NCI-H1417 (cell line): ENCODE measurements at places on chromosomes 3 and 15.

GRCh38 chr3:123156276-123156995 is 45.3 kb upstream of the SEC22A start:
- DNase-seq, result no peak

DNA sequence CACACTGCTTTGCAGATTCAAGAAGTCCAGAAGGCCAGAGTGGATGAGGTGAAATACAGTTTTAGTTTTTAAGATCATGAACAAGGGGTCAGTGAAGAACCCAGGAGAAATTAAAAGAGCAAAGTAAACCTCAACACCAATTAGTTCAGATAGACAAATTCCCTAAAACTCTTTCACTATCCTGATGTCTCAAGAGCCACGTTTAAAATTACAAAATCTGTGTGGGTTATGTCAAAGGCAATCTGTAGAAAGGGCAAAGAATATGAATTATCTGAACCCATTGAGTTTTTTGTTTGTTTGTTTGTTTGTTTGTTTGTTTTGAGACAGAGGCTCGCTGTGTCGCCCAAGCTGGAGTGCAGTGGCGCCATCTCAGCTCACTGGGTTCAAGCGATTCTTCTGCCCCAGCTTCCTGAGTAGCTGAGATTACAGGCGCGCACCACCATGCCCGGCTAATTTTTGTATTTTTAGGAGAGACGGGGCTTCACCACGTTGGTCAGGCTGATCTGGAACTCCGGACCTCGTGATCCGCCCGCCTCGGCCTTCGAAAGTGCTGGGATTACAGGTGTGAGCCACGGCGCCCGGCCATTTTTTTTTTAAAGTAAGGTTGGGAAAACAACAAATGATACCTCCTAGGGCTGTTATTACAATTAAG is 32.1 kb upstream of the ST3GAL6 start:
- no peak for DNase-seq

- DNase-seq, result no peak
These were observed 48.3 kb downstream of the MRPL3 start for GRCh38 chr3:131454501-131454900.

DNA sequence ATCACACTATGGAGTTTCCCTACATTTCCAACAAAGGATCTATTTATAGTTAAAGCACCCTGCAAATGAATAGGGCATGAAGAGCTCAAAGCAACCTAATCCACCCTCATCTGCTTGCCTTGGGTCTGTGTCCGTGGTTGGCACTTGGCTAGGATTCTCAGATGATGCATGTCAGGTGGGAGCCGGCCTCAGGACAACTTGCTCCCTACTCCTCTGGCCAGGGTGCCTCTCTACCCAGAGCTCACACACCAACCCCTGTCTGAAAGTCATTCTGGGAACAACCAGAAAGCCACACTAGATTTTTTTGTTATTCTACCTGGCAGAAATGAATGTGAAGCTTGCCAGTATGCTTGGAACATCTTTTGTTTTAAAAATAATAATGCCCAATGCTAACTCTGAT is 13.2 kb downstream of the ARHGEF3 start:
- peak; percentile 17 for DNase-seq

- DNase-seq, result no peak
These were observed 213.0 kb downstream of the PTPRG start for GRCh38 chr3:61774279-61774890.

GRCh38 chr15:29268706-29269484 is 727 bp downstream of the NSMCE3 start:
- DNase-seq, result no peak

- no peak for DNase-seq
These were observed 424.8 kb downstream of the LPP start for GRCh38 chr3:188578576-188579363.

DNA sequence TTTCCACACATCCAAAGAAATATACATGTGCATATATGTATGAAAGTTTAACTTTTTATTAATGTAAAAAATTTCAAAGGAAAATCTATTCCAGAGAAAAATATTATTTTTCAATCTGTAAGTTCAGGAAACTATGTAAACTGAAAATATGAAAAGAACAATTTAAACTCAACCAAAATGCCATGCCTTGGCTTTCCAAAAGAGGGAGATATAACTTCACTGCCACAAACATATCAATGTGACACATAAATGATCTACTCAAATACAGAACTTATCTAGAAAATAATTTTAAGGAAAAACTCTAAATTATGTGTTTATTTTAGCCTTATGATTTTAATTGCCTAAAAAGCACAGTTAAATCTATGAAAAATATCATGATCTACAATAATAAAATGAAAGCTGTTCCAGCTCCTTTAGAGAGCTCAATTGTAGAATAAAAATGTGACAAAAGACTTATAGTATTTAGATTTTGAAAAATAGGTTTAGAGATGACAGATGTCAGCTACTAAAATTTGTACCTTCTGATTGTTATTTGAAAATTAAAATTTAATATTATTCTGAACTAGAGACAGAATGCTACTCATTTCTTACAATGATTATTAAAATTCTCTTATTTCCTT is 94.8 kb downstream of the GBE1 start:
- peak; percentile 1 for DNase-seq

DNA sequence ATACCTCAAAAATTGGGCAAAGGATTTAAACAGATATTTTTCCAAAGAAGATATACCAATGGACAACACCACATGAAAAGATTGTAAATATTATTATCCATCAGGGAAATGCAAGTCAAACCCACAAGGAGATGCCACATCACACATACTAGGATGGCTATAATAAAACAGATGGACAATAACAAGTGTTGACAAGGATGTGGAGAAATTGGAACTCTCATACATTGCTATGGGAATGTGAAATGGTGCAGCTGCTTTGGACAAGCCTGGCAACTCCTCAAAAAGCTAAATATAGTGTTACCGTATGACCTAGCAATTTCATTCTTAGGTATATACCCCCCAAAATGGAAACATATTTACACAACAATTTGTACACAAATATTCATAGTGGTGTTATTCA is 59.3 kb downstream of the PPCDC start:
- no peak for DNase-seq

GRCh38 chr15:101206176-101206591 is 45.7 kb downstream of the CHSY1 start:
- DNase-seq, result no peak

GRCh38 chr3:30480587-30480986 is 125.8 kb upstream of the TGFBR2 start:
- no peak for DNase-seq

DNA sequence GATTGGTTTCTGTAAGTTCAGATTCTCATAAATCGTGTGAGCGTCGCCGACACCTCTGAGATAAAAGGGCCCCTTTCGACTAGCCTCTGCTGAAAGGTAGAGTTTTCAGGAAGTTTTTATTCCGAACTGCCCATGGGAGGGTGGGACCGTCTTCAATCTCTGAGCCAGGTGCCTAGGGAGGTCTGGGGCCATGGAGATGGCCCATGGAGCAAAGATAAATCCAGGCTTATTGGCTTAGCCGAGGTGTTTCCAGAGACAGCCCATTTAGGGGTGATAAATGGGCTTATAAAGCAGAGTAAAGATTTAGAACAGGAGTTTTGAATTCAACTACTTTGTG is 442 bp downstream of the QTRT2 start:
- no peak for DNase-seq

DNA sequence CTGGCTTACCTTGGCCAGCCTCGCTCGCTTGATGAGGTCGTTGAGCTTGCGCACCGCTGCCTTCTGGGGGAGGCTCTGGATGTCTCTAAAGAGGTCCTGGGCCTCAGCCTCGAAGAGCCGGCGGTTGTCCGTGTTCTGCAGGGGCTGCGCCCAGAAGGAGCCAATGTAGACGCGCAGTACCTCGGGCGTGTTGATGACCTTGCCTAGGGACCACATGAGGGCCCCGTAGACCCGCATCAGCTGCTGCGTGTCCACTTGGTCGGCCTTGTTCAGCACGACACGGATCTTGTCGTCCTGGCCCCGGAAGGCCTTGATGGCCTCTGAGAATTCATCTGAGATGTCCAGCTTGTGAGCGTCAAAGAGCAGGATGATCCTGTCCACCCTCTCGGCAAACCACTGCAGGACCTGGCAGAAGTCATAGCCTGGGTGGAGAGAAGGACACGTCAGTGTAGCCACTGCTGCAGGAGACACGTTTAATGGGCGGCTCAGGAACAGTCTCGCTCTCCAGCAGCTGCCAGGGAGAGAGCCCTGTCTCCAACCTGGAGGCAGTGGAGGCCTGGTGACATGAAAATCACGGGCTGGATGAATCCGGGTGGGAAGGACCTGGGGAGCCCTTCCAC is 25.5 kb upstream of the SPTBN5 start:
- DNase-seq, result no peak

DNA sequence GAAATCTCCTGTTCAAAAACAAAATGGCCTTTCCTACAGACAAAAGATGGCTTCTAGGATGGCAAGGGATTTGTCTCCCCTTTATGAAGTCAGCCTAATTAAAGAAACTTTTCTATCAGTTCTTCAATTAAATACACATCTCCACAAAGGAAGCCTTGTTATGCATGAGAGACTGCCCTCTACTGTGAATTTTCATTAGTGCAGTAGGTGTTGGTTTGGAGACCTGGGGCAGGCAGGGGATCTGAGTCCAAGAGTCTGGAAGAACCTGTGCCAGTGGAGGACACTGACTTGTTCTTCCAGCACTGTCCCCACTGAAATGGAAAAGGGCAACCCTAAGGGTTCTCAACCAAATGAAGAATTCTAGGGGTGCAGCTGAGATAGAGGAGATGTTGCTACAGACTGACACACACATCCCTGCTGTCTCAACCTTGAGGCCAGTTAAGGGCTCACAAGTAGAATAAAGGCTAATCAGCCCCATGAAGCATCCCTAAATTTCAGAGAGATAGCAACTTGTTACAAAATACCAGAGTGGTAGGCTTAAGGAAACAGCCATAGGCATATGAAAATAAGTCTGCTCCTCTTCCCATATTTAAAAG is 174.0 kb upstream of the PRICKLE2 start:
- DNase-seq, result peak; percentile 68

- DNase-seq, result no peak
These were observed 57.2 kb downstream of the PPP2R3A start for GRCh38 chr3:136022529-136023263.

- DNase-seq, result no peak
These were observed 23.9 kb downstream of the PLA2G4D start for GRCh38 chr15:42070279-42070975.

DNA sequence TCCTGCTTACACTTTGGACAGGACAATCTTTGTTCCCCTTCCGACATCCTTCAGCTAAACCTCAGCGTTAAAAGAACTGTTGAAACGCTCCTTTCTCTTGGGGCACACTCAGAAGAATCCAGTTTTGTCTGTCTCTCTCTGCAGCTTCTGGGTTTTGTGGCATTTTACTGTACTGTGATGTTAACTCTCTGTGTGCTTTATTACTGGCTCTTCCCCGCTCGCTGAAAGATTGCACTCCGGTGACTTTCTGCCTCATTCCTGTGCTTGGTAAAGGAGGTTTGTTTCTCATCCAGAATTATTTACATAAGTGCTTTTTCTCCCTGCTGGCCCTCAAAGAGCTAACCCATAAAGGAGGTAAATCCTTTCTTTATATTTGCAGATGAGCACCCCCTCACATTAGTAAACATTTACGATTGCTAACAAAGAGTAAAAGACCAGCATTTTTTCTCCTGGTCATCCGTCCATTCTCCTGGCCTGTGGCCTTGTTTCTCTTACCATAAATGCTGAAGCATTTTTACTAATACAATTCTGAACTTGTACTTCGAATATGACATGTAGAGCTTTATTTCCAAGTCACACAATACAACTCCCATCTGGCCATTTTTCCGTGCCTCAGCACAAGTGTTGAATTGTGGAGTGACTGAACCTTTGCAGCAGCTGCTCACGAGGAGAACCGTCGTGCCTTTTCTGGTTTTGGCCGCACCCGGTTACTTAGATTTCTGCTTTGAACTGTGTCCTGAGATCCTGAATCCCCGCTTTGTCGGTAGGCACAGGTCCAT is 69.3 kb upstream of the RPL35A start:
- no peak for DNase-seq

GRCh38 chr3:37726525-37727290 is 135.0 kb upstream of the CTDSPL start:
- no peak for DNase-seq

GRCh38 chr15:20348291-20348899 is 193.2 kb downstream of the GOLGA6L6 start:
- DNase-seq, result no peak

GRCh38 chr15:81284256-81285031 is 39.5 kb downstream of the STARD5 start:
- no peak for DNase-seq

DNA sequence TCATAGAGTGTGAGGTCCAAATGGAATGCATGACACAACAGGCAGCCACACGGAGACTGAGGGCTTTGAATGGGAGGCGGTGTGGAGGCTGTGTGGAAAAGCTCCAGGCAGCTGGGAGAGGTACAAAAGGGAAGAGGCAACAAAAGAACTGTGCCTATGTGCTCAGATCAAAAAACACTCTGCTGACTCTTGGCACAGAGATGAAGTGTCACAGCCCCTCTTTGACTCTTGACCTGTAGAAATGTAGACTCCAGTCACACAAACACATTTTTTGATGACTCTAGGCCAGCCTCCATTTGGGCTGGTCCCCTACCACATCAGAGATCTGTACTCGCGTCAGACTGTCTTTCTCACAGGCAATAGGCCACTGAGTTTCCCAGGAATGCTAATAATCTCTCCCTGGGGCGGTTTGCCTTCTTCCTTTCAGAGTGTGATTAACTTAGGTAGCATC is 456.0 kb downstream of the TUSC7 start:
- DNase-seq, result no peak

DNA sequence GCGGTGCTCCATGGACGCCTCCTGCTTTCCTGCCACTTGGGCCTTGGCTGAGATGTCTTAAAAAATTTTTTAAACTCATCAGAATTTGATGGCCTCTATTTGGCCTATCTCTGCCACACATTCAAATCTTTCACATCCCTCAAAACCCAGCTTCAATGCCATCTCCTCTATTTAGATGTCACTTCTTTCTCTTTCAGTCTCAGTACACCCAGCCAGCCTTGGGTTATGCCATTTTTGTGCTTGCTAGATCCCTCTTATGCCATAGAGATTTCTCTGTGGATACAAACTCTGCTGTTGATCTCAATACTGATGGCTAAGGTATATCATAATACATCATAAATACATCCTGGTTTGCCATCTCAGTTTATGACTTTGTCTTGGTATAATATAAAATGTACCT is 222.3 kb upstream of the TPRG1 start:
- no peak for DNase-seq
